ENCODE measurements at places on chromosomes 2 and 18.

- no peak for DNase-seq
Observed at GRCh38 chr2:237869343-237870102, 10.1 kb downstream of the RAMP1 start.

GRCh38 chr18:39329496-39330275, 1764.1 kb upstream of the CELF4 start:
- DNase-seq: no peak

DNA sequence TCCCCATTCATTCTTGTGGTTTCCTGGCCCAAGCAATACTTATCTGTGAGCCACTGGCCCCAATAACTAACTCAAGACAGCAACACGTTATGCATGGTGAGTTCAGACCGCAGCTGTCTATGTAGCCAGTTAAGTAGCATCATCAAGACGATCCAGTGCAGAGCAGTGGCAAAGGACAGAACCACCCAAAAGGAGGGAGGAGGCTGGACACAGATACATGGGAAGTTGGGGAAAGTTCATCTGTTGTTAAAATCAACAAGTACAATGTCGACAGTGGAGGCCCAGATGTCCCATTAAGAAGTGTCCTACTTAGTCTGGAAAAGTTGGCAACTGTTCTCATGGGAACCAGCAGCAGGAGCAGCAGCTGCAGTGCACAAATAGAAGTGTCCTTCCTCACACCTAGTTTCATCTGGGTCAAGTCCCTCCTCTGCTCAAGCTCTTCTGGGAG, 106.9 kb upstream of the THOC1 start:
- DNase-seq: no peak

- no peak for DNase-seq
Observed at GRCh38 chr2:15718103-15718943, 126.7 kb downstream of the DDX1 start.

DNA sequence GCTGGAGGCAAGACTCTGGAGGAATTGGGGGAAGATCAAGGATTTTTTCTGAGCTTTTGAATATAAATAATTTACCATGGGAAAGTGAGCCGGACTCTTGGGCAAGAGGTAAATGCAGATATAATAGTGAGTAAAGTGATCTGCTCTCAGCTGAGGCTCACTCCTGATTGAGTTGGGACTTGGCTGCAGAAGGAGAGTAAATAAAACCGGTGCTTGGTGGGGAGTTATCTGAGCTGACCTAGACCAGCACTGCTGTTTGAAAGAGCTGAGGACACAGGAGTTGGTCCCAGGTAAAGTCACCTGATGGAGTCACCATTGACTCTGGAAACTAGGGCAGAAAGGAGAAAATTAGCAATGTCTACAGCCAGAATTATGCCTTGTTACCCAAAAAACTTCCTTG, 57.3 kb upstream of the LRPPRC start:
- DNase-seq: no peak

DNA sequence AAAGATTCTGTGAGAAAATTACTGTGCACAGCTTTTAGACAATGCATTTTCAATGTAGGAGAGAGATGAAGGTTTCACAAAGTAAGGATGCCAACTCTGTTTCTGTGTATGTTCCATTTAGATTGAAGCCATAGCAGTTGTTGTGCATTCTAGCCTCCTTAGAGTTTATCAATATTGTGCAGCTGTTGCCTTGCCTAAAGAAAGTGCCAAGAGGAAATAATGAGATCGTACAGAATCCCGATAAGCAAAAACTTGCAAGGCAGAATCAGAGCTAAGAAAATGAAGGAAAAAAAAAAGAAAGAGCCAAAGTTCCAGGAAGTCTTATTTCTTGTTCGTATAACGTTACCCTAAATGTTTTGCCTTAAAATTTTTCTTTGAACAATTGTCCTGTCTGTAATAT, 965.0 kb downstream of the DCDC2C start:
- DNase-seq: no peak

DNA sequence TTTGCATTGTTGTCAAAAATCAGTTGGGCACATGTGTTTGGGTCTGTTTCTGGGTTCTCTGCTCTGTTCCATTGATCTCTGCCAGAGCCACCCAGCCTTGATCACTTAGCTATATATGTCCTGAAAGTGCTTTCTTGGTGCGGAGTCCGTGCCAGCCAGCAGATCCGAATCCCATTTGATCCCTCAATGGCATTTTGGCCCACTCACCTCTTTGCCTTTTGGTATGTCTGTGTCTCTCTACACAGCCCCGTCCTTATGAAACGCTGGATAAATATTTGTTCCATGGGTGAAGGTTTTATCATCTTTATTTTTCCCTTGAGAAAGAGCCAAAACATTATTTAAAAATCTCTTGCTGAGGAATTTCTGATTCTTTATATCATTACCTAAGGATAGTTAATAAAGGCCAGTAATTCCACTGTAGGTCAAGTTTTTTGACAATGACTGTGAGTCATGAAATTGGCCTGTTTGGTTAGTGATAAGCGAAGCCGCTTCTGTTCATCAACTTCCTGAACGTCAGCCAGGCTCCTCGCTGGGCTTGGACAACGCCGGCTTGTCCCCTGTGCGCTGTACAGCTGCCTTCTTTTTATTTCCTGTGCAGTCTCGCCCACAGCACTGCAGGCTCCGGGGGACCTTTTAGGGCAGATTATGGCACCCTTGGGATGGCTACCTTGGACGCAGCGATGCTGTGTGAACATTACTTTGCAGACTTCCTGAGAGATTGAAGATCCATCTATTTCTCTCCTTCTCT, 24.9 kb downstream of the MTCL1 start:
- DNase-seq: no peak

DNA sequence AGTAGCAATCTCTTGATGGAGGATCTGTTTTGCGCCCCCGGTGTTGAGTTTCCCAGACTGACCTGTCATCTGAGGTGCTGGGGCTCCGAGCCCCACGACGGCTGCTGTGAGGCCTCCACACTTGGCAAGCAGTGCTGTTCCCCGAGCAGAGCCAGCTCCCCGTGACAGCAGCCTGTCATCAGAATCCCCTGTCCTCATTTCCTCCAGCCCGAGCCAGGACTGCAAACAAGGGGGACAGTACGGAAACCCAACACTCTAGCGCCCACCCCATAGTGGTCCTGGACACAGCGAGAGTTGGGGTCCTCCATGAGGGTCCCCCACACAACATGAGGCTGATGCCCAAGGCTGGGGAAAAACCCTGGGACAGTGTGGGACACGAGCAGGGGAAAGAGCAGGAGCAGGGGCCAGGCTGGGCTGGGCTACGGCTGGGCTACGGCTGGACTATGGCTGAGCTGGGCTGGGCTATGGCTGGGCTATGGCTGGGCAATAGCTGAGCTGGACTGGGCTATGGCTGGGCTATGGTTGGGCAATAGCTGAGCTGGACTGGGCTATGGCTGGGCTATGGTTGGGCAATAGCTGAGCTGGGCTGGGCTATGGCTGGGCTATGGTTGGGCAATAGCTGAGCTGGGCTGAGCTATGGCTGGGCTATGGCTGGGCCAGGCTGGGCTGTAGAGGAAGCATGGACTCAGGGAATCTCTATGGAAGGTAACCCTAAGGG, 1.5 kb upstream of the KLHL30 start:
- no peak for DNase-seq

GRCh38 chr2:179240481-179241451, 23.9 kb downstream of the SESTD1 start:
- DNase-seq: no peak

DNA sequence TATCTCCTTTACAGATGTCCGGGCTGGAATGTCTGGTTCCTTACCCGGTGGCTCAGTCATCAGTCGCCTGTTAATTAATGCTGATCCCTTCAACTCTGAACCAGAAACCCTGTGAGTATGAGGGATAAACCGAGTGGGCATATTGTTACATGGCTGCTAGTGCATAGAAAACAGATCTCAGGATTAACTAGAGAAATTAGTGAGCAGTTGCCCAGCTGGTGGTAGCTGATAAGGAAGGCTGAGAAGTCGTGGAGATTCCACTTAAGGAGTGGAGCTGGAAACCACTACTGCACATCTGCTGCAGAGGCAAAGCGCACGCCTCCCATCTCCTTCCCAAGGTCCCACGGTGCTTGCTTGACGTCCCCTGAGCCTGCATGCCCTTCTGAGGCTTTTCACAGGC, 97.7 kb downstream of the DGKD start:
- DNase-seq: no peak
